Muscle of back (tissue), 13 donors: ENCODE measurements at places on chromosomes 3 and 15. TPM values are rescaled to one million over a fixed set of nuclear protein-coding genes. Genes with fewer than 3 reads are reported as not detected.

Gene RLBP1
- polyA plus RNA-seq, result 0.59 TPM

Gene EFCAB12
- polyA plus RNA-seq, result 0.07 TPM

Gene TRIM42
- not detected for polyA plus RNA-seq

Gene KLHL40
- 128 TPM for polyA plus RNA-seq

Gene HACD3
- 47.7 TPM for polyA plus RNA-seq

Gene GPR87
- polyA plus RNA-seq, result not detected

Gene CYP11A1
- 1.6 TPM for polyA plus RNA-seq

Gene C3orf20
- polyA plus RNA-seq, result 0.12 TPM

Gene IGSF11
- polyA plus RNA-seq, result 2.0 TPM

Gene HRG
- polyA plus RNA-seq, result 0.20 TPM

Gene OR5K3
- not detected for polyA plus RNA-seq

Gene CSPG4
- polyA plus RNA-seq, result 90.1 TPM

Gene IL17RE
- polyA plus RNA-seq, result 7.5 TPM

Gene SLC28A1
- polyA plus RNA-seq, result 0.23 TPM
